ENCODE measurements at places on chromosomes 6 and 20.

- DNase-seq: no peak
Observed at GRCh38 chr6:137543114-137543513, 48.9 kb upstream of the OLIG3 start.

GRCh38 chr20:13492001-13492481 lies 146.7 kb downstream of the TASP1 start:
- DNase-seq: no peak

- DNase-seq: no peak
Observed at GRCh38 chr6:15480525-15480924, 182.3 kb downstream of the DTNBP1 start.

- no peak for DNase-seq
Observed at GRCh38 chr6:36514554-36515456, 32.5 kb downstream of the STK38 start.

DNA sequence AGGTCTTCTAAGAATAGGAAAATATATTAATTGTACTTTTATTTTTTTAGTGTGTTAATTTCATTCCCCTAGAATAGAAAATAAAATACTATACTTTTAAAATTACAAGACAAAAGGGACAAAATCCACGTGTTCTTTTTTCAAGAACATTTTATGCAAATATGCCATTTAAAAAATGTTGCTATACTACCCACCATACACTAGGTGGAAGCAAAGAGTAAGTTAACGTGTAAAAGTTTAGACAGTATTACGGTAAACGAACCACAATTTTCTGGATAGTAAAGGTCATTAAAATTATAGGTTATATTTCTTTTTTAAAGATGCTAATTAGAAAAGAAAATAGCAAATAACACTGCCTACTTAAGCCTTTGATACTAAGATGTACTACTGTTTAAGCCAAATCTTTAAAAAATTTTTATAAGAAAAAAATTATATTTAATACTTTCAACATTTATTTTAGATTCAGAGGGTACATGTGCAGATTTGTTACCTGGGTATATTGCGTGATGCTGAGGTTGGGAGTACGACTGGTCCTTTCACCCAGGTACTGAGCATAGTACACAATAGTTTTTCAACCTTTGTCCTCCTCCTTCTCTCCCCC lies 287.6 kb downstream of the PHF3 start:
- no peak for DNase-seq

DNA sequence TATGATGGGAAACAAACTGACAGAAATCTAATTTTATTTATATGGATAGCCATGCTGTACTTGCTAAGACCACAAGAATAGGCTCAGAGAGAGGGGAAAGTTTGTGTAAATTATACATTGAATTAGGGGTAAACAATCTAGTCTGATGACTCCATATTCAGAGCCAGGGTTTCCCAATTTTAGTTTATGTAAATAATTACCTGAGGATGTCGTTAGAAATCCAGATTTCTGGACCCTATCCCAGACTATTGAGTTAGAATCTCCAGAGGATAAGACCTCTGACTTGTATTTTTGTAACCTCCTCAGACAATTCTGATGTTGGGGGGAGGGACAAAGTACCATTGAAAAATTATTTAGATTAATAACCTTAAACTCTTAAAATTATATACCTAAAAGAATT lies 18.3 kb downstream of the ACSS2 start:
- DNase-seq: no peak

- no peak for DNase-seq
Observed at GRCh38 chr6:169700296-169700695, 1.5 kb downstream of the WDR27 start.

DNA sequence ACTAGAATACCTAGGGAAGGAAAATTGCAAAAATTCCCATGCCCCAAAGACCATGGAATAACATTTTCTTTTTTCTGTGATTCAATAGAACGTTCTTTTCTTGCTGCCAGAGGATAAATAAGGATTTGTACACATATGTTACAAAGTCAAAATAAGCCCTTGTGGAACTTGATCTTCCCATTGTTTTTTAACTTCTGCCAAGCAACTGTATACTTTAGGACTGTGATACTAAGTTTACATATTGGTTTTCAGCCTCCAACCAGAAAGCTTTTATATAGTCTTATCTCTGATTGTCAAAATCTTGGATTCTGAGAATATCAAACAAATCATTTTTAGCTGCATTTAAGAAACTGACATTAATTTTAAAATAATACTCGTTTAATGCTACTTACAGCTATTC lies 84.6 kb downstream of the HMGCLL1 start:
- DNase-seq: no peak

DNA sequence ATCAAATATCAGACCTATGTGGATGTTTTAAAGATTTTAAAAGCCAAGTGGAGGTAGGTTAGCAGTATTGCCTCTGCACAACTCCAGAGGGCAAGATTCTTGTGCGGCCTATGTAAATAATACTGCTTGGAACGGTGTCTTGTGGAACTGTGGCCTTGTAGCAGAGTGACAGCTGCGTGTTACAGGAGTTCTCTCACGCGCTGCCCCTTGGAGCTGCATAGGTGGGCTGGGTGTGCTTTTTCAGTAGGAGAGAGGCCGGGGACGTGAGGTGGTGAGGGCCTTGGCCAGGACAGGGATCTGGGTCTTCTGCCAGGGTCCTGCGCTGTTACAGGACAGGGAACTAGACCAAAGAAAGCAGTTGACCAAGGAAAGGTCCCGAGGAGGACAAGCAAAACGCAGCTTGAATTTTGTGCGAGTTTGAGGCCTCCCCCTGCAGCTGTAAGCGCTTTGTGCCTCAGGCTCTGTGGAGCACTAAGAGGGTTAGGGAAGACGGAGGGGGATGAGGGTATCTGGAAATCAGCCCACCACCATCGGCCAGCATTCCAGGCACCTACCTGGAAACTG lies 1.5 kb downstream of the TMEM181 start:
- DNase-seq: no peak

GRCh38 chr6:53032849-53033248 lies 32.4 kb upstream of the FBXO9 start:
- DNase-seq: no peak

DNA sequence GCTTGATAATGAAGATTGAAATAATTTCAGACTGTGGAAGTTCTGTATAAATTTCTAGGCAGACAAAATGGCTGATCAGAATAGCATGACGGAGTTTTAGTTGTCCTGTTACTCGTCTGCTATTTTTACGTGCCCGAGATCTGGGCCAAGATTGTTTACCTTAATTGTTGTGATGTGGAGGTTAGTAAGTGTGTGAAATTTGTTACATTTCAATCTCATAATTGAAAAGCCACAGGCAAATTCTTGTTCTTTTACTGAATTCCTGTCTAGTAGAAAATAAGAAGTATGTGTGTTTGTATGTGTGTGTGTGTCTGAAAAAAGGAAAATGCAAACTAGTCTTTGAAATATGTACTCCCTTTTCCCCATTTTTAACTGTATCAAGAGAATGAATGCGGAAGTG lies 115.2 kb downstream of the UTRN start:
- DNase-seq: no peak

DNA sequence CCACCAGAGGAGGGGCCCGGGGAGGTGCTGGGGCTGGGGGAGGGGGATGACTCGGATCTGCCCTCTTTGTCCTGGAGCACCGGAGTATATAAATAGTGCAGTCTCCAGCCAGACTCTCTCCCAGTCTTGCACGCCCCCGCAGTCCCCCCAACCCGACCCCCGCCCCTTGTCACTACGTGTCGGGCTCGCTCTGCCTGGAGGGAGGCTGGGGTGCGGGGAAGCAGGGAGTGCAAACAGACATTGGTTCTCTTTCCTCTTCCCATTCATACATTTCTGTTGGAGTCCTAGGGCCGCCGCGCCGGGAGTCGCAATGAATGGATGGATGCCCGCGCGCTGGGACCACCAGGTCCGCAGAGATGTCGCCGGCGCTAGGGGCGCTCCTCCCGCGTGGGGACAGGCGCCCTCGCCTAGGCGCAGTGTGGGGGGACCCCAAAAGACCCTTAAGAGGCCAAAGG lies 179.3 kb downstream of the TBXT start:
- no peak for DNase-seq

DNA sequence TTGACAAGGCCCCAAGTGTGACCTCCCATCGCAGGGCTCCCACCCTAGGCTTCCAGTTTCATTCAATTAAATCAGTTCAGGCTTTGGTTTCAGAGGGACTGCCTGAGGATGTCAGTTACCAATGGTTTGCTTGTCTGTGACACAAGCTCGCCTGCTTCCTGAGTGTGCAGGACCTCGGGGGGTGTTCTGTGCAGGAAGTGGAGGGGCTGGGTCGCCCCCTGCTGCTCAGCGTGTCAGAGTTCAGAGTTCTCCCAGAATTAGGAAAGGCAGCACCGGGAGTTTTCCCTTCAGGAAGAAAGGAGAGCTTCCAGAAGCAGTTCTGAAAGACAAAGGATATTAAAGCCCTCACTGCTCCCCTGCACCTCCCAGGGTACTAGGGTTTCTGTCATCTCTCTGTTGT lies 50.8 kb upstream of the TGM3 start:
- DNase-seq: no peak

DNA sequence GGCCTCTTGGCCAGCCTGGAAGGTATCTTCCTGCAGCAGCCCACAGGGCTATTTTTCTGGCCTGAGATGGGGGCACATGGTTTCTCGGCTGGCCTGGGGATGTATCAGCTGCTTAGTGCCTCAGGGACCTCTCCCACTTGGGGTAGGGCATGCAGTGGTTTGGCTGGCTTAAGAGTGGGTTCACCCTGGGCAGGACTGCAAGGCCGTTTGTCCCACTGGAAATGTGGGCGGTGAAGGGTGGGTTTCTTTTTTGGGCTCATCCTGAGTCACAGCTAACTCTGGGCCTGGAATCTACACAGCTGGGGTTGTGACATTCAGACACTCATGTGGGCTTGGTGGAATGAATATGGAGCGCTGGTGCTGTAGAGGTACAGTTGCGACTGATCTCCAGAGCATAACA lies 62.0 kb downstream of the CDH26 start:
- DNase-seq: no peak

DNA sequence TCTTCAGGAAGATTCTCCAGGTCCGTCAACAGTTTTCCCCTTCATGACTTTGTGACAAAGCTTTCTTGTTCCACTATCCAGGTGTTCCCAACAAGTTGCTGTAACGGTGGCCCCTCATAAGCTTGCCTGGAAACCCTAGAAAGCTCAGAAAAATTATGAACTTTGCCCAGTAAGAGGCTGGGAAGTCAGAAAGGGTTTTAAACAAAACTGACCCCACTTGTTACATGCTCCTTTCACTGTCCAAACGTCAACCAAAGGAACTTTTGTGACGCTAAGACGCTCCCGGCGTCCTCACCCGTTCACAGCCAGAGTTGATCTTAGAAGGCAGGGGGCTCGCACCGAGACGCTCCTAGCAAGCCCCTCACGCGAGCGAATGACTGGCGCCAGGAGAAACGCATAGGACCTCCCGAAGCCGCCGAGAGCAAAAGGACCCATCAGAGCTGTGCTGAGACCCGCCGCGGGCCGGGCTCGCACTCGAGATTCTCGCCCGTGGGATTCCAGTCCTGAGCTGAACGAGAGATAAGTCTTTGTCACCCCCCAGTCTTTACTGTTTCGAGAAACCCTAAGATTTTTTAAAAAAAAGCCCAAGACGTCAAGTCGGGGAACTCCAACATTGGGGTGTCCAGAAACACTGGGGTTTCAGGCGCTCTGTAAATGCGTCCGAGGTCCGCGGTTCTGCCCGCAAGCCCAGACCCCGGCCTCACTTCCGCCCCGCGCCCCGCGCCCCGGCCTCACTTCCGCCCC lies 544 bp upstream of the ACAT2 start:
- DNase-seq: no peak

DNA sequence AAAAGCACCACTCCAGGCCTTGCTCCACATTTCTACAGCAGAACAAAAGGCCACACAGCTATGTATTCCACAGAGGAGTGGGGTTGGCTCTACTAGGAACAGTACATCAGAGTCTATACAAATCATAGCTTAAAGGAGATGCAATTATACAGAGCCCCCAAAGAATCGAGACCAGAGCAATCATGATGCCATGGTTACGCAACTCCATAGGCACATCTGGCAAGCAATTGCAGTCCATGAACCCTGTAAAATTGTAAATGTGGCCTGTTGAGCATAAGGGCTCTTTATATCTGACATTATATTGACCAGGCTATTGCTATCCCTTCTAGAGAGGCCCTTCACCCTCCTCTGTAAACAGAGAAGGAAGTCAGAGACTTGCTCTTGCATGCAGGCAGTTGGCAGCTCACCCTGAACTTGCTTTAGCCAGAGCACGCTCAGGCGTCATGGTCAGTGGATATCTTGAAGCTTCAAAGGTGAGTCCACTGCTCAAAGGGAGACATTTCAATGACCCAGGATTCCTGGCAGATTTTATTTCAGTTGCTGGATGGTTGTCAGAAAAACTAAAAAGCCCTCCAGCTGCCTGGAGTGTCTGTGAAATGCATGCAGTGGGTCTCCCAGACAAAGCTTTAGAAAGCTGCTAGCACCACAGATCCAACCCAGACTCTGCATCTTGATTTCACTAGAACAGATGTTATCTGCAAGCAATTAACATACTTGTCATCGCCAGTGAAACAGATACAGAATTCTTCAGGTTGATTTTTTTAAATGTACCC lies 357.2 kb downstream of the CENPW start:
- DNase-seq: no peak

GRCh38 chr20:58056021-58056591 lies 172.3 kb downstream of the ANKRD60 start:
- no peak for DNase-seq

- DNase-seq: no peak
Observed at GRCh38 chr20:58691773-58692578, 624 bp upstream of the NPEPL1 start.

- DNase-seq: no peak
Observed at GRCh38 chr6:36685166-36685924, 6.8 kb downstream of the CDKN1A start.

GRCh38 chr20:36848078-36848660 lies 27.8 kb upstream of the TLDC2 start:
- DNase-seq: no peak

DNA sequence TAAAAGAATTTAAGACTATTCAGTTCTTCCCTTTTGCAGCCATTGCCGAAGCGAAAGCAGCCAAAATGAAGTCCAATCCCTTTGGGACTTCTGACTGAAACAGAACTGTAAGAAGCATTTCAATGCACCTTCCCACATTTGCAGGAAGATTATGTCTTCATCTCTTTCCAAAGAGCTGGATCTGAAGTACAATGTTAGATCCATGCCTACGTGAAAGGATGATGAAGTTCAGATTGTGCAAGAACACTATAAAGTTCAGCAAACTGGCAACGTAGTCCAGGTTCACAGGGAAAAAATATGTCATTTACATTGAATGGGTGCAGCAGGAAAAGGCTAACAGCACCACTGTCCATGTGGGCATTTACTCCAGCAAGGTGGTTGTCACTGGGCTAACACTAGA lies 6.0 kb upstream of the FILIP1 start:
- no peak for DNase-seq

DNA sequence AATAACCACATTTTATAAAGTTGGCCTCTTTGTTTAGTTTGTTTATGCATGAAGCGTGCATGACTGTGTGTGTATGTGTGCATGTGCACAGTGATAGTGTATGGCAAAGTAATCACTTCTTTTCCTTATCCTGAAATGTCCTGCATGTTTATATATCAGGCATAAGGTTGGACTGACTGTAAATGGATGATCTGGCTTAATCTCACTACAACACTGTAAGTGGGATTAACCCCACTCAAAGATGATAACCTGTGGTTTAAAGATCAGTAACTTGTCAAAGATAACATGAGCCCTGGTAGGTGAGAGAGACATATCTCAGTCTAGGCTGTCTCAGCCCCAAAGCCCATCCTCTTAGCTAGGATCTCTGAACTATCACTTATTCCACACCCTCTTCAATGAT lies 376.6 kb upstream of the TSHZ2 start:
- DNase-seq: no peak

Measured in stimulated activated CD4-positive, alpha-beta T cell treated with anti-CD3 and anti-CD28 coated beads, Interleukin-1b, Interleukin-23, amount 100 ng/mL, for 48 hours (primary cell).